ENCODE measurements at places on chromosomes 7 and 10.

DNA sequence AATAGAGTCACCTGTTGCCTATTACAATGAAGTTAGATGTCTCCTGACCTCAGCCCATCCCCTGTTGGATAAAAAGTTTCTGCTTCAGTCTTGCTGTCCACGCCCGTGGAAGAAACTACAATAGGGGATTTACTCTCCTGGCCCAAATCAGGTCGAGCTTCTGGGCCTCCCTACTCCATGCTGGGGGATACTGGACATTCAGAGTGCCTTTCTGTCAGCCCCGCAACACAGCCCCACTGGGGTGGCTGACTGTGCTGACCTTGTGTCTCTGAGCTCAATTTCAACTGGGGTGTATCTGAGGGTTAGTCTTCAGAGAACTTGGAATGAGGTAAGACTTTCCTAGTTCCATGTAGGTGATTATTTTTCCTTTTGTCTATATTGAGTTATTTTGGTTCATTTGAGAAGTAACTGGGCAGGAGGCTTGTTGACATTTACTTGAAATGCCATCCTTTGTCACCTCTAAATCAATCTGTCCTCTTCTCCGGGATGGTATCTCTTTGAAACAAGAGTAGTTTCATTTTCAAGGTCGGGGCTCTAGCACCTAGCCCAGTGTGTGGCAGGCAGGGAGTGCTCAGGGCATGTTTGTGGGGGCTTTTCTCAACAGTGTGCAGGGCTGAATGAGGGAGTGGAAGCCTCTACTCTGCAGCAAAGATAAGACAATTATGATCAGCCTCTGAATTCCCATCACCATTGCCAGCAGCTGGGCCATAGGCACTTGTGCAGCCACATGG lies 17.7 kb upstream of the CXCL12 start:
- DNase-seq = no peak

GRCh38 chr7:94823947-94824346 lies 83.4 kb upstream of the PPP1R9A start:
- DNase-seq = no peak

- no peak for DNase-seq
These were observed 410.3 kb upstream of the SHH start for GRCh38 chr7:156222611-156223010.

GRCh38 chr10:132984801-132985545 lies 42.6 kb upstream of the CFAP46 start:
- no peak for DNase-seq

- DNase-seq = no peak
These were observed 31.7 kb upstream of the SYPL1 start for GRCh38 chr7:106143711-106144337.

GRCh38 chr7:68038621-68039314 lies 1042.1 kb downstream of the TYW1 start:
- DNase-seq = no peak

DNA sequence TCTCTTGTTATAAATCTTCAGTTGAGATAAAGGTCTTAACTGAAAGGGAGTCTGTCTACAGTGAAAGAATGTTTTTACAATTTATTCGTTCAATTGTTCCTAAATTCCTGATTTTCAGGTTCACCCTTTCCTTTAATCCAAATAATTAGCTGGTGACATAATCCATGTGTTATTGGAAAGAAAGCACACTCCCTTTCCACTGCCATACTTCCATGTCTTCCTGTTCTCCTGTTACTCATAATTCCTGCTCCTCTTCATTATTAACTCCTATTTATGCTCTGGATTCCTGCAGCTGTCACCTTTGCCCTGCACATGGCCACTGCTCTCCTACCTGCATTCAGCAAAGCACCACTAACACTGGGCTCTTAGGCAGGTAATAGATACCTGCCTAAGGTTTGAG lies 40.0 kb upstream of the FAM3C start:
- DNase-seq = no peak

DNA sequence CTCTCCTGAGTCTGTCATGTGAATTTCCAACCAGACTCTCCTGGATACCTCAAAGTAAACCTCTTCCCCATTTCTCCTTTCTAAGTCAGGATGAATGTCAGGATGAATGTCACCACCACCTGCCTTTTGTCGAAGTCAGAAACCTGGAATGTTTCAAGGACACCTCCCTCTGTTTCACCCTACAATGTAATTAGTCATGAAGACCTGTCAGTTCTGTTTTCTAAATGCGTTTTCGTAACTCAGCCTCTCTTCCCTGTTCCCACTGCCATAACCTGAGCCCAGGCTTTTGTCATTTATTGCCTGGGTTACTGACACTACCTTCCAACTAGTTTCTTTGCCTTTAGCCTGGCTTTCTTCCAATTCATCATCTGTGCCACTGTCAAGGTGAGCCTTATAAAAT lies 5.5 kb upstream of the STN1 start:
- no peak for DNase-seq

DNA sequence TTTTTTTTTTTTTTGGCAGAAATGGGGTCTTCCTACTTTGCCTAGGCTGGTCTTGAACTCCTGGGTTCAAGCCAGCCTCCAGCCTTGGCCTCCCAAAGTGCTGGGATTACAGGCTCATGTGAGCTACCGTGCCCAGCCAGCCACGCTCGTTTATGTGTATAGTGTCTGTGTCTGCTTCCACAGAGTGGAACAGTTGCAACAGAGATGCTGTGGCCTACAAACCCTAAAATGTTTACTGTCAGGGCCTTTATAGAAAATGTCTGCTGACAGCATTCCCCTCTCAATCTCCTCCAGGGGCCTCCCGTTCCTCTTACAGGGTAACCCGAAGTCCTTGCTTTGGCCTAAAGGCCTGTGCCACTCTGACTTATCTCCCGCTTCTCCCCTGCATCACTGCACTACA lies 87.6 kb upstream of the LEP start:
- DNase-seq = no peak

Measured in esophagus squamous epithelium (tissue), 5 donors.